ENCODE measurements at places on chromosomes 4 and X. TPM values are rescaled to one million over a fixed set of nuclear protein-coding genes. Genes with fewer than 3 reads are reported as not detected.

HHIP gene
- not detected for total RNA-seq

PSAPL1 gene
- total RNA-seq = not detected

- DNase-seq = no peak
Measured at GRCh38 chr4:110344165-110344564, 131.8 kb upstream of the ENPEP start.

- DNase-seq = no peak
Measured at GRCh38 chrX:124208660-124209059, 123.8 kb upstream of the TEX13D start.

- no peak for DNase-seq
Measured at GRCh38 chr4:7160951-7161440, 31.3 kb upstream of the SORCS2 start.

DNA sequence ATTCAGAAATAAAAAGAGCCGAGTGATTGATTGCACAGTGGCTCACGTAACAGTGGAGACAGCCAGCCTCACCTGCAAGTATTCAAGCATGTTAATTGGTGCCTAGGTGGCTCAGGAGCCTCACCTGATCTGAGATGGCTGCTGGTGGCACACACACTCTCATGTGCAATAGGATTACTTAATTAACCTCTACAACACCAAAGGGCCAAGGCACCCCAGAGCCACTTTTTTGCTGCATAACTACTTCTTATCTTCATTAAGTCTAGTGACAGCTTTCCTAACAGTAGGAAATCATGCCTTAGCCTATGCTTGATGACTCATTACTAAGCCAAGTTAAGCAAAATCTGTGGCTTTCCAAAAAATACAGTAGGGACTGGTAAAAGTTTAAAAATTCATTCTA, 117.3 kb upstream of the NOCT start:
- DNase-seq = no peak

- no peak for DNase-seq
Measured at GRCh38 chr4:143375326-143376073, 38.8 kb downstream of the GAB1 start.

- DNase-seq = no peak
Measured at GRCh38 chrX:138794246-138794645, 82.7 kb upstream of the FGF13 start.

GRCh38 chr4:20122198-20122988, 129.3 kb upstream of the SLIT2 start:
- no peak for DNase-seq

GRCh38 chr4:113222471-113222870, 173.0 kb downstream of the ANK2 start:
- DNase-seq = no peak

- no peak for DNase-seq
Measured at GRCh38 chrX:14843666-14844065, 29.2 kb downstream of the FANCB start.

DNA sequence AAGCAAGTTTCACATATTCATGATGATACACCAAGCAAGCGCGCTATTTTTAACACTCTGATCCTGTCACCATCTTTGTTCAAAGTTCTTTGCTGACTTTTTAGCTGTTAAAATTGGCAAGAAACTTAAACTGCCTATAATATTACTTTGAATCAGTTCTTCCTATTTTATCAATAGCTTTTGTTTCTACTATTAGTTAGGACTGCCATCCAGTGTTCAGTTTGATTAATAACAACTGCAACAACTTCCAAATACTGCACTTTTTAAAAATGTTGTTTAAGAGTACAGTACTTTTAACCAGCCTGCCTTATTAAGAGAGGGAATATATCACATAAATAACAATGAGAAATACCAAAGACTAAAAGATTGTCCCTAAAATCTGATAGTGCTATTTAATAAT, 614.3 kb downstream of the FAM133A start:
- DNase-seq = no peak
